ENCODE measurements at places on chromosomes 4 and X.

DNA sequence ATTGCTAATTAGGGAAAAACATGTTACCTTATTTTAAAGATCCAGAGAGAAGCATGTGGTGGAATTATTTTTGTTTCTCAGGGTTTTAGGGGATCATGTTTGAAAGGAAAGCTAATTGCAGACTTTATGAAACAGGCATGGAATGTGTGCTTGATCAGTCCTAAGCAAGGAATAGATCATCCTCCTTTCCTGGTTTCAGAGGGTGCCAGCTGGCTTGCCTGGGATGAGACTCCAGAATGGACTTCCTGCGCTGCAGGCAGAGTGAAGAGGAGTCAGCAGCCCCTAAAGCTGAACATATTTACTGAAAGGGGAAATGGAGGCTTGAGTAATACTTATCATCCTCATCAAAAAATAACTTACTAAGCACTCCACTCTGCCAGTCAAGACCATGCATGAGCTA is 13.3 kb downstream of the FGF5 start:
- DNase-seq, result no peak

DNA sequence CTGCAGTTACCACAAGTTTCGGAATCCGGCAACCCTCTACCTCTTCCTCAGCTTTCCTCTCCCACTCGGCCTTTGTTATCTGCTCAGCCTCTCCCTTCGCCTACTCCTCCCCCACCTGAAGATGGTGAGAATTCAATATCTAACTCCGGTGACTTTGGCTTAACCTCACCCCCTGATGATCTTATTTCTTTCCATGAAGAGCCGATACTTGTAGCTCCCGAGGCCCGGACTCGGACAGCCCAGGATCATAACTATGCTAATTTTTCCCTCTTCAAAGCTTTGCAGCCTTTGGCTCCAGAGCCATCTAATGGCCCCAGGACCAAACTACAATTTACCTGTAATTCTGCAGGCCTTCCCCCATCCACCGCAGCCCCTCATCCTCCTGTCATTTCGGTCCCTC is 32.0 kb upstream of the MGST2 start:
- peak; percentile 51 for DNase-seq

- DNase-seq, result peak; percentile 87
These were observed 75.9 kb downstream of the SPATA18 start for GRCh38 chr4:52126966-52127365.

GRCh38 chr4:165666836-165667235 is 206.2 kb upstream of the TLL1 start:
- no peak for DNase-seq

DNA sequence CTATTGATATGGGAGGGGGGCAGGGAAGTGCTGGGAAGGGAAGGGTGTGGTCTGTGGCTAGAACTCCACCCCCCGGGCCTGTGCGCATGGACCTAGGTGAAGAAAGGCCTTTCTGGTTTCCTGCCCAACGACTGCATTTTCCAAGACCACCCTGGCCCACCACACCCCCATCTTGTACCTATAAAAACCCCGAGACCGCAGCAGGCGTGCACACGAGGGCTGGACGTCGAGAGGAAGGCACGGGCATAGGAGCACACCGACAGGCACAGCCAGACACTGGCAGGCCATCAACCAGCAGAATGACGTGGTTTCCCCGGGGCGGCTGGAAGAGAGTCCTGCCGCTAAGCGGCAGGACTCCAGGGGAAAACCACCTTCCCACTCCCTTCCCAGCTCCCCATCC is 981.1 kb downstream of the PCDH7 start:
- DNase-seq, result no peak

DNA sequence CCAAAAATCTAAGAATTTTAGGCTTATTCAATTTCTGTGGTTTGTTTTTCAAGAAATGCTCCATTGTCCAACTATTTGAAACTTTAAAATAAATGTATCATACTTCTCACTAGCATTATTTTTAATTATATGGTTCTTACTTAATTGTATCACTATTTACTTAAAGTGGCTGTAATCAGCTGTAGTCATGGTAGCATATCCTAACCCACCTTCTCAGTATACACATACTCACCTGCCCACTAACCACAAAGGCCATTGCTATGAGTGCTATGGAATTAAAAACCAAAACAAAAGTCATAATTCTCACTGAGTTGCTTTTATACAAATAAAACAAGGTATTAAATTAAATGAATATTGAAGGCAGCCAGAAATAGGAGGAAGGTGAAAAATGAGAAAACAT is 5.0 kb downstream of the FBXO8 start:
- no peak for DNase-seq

GRCh38 chrX:38699696-38700095 is 101.6 kb upstream of the MID1IP1 start:
- DNase-seq, result no peak

Data from SK-N-DZ (cell line).